Myocyte (in vitro differentiated cells): ENCODE measurements at places on chromosomes 7 and 10. TPM values are rescaled to one million over a fixed set of nuclear protein-coding genes. Genes with fewer than 3 reads are reported as not detected.

HOXA6 gene
- total RNA-seq = 0.80 and 1.0 TPM in 2 replicates

HACD1 gene
- 123 and 217 TPM in 2 replicates for total RNA-seq

LBX1 gene
- total RNA-seq = 11.7 and 14.1 TPM in 2 replicates

SFTPA1 gene
- total RNA-seq = not detected in 2 replicates

PDK4 gene
- 1.1 and 1.4 TPM in 2 replicates for total RNA-seq

CYP2W1 gene
- not detected in 2 replicates for total RNA-seq

AGAP3 gene
- 110 and 115 TPM in 2 replicates for total RNA-seq

KCND2 gene
- 2.7 and 5.8 TPM in 2 replicates for total RNA-seq

OR2A42 gene
- total RNA-seq = not detected in 2 replicates

PRLHR gene
- total RNA-seq = not detected in 2 replicates

CCDC126 gene
- total RNA-seq = 18.3 and 21.4 TPM in 2 replicates

RBM20 gene
- 2.6 and 3.0 TPM in 2 replicates for total RNA-seq

IFIT1B gene
- not detected in 2 replicates for total RNA-seq

RHOBTB1 gene
- 29.6 and 33.7 TPM in 2 replicates for total RNA-seq

MARVELD1 gene
- 31.3 and 37.2 TPM in 2 replicates for total RNA-seq

FLNC gene
- total RNA-seq = 703 and 1,085 TPM in 2 replicates

CROT gene
- total RNA-seq = 14.7 and 38.8 TPM in 2 replicates

EVX1 gene
- total RNA-seq = not detected in 2 replicates

AGMO gene
- not detected in 2 replicates for total RNA-seq

ATOH7 gene
- 0.21 and 1.0 TPM in 2 replicates for total RNA-seq

RBP3 gene
- not detected in 2 replicates for total RNA-seq

TMEM139 gene
- total RNA-seq = 0.29 TPM in 1 of 2 replicates, not detected in the other

PLPP4 gene
- 0.19 TPM in 1 of 2 replicates, not detected in the other for total RNA-seq

CH25H gene
- 0.36 and 1.0 TPM in 2 replicates for total RNA-seq

SYT15 gene
- 0.03 TPM in 1 of 2 replicates, not detected in the other for total RNA-seq

SPDYE2B gene
- not detected in 2 replicates for total RNA-seq

LRRC61 gene
- total RNA-seq = not detected in 2 replicates

AGK gene
- 27.8 and 31.0 TPM in 2 replicates for total RNA-seq

NCF1 gene
- total RNA-seq = not detected in 2 replicates

CFAP69 gene
- total RNA-seq = 2.0 and 2.5 TPM in 2 replicates

GPR26 gene
- total RNA-seq = not detected in 2 replicates

EN2 gene
- 0.91 and 1.7 TPM in 2 replicates for total RNA-seq

ACHE gene
- 51.0 and 84.4 TPM in 2 replicates for total RNA-seq

ZNF804B gene
- total RNA-seq = not detected in 2 replicates

DEPP1 gene
- 37.4 and 55.5 TPM in 2 replicates for total RNA-seq

ACTR3C gene
- total RNA-seq = 0.32 TPM in 1 of 2 replicates, not detected in the other

SGCE gene
- total RNA-seq = 64.9 and 87.6 TPM in 2 replicates

PILRA gene
- 0.51 TPM in 1 of 2 replicates, not detected in the other for total RNA-seq

PPP1R9A gene
- 8.5 and 10.1 TPM in 2 replicates for total RNA-seq

TMEM130 gene
- 0.05 TPM in 1 of 2 replicates, not detected in the other for total RNA-seq

GIMAP2 gene
- 2.1 and 2.2 TPM in 2 replicates for total RNA-seq

RASSF4 gene
- total RNA-seq = 608 and 1,159 TPM in 2 replicates

NME8 gene
- not detected in 2 replicates for total RNA-seq

TMEM213 gene
- not detected in 2 replicates for total RNA-seq

WNT8B gene
- total RNA-seq = not detected in 2 replicates

NPTX2 gene
- total RNA-seq = 121 and 170 TPM in 2 replicates

CALHM3 gene
- total RNA-seq = not detected in 2 replicates

SPDYE5 gene
- total RNA-seq = not detected in 2 replicates

ANLN gene
- total RNA-seq = 37.0 and 41.4 TPM in 2 replicates

PON1 gene
- total RNA-seq = not detected in 2 replicates

MALRD1 gene
- not detected in 2 replicates for total RNA-seq

BHLHA15 gene
- not detected in 2 replicates for total RNA-seq

MTG1 gene
- 24.8 and 27.2 TPM in 2 replicates for total RNA-seq

DDX50 gene
- total RNA-seq = 36.7 and 48.0 TPM in 2 replicates
